ENCODE measurements at places on chromosomes 5 and 9.

DNA sequence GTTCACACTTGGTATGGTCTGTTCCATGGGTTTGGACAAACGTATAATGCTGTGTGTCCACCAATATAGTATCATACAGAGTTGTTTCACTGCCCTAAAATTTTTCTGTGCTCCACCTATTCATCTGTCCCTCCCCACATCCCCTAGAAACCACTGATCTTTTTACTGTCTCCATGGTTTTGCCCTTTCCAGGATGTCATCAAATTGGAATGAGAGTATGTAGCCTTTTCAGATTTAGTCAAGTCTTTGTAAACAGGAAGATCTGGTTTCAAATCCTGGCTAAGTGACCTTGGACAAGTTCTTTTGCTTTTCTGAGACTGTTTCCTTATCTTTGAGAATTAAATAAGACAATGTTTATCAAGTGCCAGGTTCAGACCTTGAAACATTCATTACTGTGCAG, 13.2 kb upstream of the LVRN start:
- DNase-seq: no peak

DNA sequence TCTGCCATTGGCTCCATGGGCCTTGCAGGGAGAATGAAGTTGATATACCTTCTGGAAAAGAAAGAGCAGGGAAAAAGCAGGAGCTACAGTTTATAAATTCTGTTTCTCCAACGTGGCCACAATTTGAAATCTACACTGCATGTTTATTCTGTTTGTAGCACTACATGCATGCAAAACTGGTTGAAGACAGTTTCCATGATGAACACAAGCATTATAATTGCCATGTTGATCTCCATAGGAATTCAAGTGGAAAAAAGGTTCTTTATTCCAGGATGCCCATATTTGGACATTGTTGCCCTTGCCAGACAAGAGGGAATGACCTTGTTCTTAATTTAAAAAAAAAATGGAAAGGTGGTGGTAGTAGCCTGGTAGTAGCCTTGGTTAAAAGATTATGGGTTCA, 69.2 kb upstream of the PALM2AKAP2 start:
- no peak for DNase-seq

DNA sequence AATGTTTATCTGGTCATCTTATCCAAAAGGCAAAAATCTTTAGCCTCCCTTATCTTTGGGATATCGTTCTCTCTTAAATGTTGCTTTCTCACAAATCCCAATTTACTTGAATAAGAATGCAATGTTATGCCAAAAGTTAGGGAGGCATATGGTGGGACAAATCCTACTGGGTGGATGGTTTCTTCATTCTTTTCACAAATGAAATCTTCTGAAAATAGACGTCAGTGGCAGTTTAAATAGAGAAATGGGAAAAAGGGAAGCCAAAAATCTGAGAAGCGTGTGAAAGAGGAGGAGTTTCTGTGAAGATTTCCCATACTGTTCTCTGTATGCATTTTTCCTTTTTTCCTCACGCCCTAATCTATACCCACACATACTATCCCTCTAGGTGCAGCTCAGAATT, 2.5 kb upstream of the PCDHAC1 start:
- peak; percentile 11 for DNase-seq

DNA sequence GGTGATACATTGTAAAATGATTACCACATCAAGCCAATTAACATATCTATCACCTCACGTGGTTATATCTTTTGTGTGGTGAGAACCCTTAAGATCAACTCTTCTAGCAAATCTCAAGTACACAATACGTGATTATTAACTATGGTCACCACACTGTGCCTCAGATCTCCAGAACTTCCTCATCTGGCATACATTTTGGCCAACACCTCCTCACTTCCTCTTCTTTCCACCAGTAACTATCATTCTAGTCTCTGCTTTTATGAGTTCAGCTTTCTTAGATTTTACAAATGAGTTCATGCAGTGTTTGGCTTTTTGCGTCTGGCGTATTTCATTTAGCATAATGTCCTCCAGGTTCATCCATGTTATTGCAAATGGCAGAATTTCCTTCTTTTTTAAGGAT, 35.8 kb downstream of the PRKACG start:
- no peak for DNase-seq

DNA sequence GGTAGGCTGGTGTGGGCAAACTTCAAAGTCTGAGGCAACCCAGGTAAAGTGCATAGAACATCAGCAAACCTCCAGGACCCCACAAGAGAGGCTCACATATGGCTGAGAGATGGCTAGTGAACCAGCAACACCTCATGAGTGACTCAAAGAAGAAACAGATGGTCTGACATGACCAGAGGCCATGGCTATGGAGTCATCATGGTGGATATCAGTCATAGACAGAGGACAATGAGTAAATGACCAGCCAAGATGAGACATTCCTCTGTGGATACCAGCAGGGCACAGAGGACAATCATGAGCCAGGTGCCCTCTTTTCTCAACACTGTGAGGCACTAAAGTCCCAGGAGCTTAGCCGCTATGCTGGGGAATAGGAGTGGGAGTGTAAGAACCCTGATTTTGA, 180.8 kb downstream of the RASEF start:
- DNase-seq: no peak

- peak; percentile 54 for DNase-seq
These were observed 177.5 kb downstream of the ZDHHC21 start for GRCh38 chr9:14515571-14516198.

DNA sequence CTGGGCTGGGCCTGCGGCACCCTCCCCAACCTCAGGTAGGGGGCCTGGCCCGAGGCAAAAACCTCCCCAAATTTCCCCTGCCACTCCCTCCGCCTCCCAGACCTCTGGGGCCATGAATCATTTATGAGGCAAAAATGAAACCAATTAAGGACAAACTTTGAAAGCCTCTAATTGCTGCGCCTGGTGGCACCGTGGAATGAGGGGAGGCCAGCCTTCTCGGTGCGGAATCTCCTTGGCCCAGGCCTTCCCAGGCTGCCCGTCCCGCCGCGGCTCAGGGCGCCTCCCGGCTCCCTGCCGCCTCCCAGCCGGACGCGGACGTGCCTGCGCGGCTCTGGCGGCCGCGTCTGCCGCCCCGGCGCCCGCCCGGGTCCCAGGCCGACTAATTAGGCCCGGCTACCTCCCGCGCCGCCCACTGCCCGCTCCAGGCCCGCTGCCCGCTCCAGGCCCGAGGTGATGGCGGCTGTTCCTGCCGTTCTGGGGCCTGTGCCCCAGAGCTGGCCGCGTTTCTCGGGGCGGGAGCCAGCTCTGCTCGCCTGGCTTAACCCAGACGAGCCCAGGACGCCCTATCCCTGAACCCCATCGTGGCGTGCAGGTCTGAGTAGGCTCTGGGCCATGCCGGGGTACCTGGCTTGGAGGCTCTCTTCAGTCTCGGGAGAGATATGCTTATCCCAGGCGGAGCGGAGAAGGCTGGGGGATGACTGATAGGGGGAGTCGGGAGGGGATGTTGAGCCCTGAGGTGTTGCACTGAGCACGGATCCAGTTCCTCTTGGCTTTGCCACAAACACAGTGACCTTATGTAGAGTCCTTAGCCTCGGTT, 20.1 kb downstream of the CXXC5 start:
- peak; percentile 47 for DNase-seq

DNA sequence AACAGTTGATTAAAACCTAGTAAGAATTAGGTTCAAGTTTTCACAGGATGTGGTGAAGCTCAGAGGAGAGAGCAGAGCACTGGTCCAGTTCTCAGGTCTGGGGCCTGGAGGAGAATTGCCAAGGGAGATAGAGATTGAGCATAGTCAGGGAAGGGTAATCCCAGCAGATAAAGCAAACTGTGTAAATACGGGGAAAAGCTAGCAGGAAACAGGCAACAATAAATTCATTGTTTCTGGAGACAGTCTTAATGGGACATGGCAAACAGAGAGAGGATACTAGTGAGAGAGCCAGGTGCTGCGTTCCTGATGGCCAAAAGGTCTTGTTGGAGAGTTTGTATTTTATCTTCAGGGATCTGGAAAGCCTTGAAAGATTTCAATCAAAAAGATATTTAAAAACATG, 333.0 kb downstream of the PDE4D start:
- no peak for DNase-seq

DNA sequence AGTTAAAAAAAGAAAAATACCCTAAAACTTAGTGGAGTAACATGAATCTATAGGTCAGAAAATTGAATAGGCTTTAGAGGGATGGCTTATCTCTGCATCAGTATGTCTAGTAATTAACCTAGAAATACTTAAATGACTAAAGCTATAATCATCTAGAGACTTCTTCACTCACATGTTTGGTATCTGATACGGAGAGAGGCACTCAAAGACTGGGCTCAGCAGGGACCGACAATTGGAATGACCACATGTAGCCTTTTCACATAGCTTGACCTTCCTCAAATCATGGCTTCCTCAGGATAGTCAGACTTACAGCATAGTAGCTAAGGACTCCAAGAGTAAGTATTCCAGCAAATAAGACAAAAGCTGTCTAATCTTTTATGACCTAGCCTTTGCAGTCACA, 105.3 kb upstream of the RORB start:
- no peak for DNase-seq

DNA sequence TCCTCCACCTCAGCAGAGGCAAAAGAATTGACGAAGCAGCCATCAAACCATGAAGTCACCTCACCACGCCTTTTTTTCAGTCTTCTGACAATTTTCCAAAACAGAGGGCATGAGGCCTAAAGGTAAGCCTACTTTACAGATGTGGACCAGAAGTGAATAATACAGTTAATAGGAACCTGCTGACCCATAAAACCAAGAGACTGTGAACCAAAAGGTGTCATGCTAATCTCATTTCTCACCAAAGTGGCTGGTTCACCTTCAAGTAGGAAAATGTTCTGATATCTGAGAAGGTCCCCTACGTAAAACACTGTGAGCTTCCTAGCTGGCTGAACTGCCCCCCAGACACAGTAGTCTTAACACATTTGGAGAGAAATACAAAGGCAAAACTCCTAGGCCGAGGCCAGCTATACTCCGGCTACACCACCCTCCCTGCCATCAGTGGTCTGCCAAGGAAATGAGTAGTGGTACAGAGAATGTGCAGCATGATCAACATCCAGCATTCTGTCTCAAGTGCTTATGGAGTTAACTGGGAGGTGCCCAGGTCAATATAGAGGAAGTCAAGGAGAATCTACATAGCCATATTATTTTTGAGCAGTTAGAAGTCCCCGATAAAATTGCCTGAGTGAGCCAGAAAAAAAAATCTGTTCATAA, 19.3 kb upstream of the F2RL2 start:
- peak; percentile 80 for DNase-seq

- peak; percentile 64 for DNase-seq
These were observed 4.6 kb downstream of the SIT1 start for GRCh38 chr9:35646153-35646532.

- no peak for DNase-seq
These were observed 478.5 kb downstream of the RAB3C start for GRCh38 chr5:59061377-59061776.

- no peak for DNase-seq
These were observed 21.1 kb downstream of the AQP7 start for GRCh38 chr9:33381231-33381791.

DNA sequence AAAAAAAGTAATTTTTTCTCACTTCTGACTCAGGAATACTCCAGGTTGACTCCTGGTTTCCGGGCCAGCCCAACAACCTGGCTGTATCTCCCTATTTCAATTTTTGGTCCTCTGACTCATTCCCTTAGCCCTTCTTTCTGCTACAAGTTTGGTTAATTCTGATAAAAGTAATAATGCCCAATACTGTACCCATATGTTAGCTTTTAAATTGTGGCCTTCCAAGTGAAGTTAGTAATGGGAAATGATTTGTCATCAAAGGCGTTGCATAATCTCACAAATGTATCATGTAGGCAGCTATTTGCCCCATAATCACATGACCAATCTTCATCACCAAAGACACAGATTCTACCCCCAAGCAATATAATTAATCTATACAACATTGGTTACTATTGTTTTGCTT, 31.1 kb upstream of the BNC2 start:
- DNase-seq: no peak

DNA sequence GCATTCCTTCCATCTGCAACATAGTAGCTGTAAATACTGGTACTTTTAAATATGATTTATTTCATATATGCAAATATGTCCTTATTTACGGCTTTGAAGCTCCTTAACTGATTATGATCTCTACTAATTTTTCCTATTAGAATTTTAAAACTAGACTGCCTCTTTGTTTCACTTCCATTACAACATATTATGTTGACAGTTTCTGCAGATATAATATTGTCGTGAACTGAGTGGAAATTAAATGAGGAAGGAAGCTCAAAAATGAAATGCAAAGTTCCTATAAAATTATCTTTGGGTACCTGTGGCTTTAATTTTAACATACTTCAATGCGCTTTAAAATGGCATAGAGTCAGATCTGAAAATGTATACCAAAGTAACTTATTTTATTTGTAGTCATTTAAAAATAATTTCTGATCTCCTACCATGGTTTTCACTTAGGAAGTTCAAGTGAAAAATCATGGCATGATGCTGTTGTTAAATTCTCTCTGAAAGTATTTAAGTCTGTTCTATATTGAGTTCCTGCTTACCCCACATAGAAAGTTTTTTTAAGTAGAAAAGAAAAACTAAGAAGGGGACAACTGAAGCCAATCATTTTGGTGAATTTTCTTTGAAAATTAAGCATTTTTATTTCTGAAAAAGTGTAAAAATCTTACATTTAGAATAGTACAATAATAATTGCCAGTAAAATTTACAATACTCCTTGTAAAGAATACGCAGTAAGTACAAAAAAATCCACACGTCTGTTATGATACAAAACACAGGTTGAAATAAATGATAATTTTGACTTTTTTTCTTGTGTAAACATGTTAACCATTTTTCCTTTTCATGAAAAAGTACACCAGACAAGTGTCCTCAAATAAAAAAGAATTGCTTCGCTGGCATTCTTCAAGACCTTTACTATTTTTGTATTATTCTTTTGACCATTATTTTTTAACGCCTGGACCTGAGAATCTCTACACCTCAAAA, 2.6 kb downstream of the FOXD1 start:
- DNase-seq: no peak

GRCh38 chr9:76629205-76629990, 134.8 kb upstream of the PCA3 start:
- no peak for DNase-seq

- no peak for DNase-seq
These were observed 231.0 kb downstream of the RAB3C start for GRCh38 chr5:58813855-58814254.

DNA sequence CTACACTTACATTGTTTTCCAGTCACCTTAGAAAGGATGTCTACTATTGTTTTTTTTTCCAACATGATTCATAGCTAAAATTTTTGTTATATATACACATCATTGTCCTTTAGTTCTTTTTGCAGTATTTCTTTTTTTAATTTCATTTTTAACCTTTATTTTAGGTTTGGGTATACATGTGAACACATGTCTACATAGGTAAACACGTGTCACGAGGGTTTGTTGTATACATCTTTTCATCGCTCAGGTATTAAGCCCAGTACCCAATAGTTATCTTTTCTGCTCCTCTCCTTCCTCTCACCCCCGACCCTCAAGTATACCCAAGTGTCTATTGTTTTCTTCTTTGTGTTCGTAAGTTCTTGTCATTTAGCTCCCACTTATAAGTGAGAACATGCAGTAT, 19.0 kb downstream of the IFNA5 start:
- DNase-seq: no peak

- no peak for DNase-seq
These were observed 20.0 kb downstream of the PCDH1 start for GRCh38 chr5:141858079-141858765.

GRCh38 chr5:132006331-132007120, 4.9 kb downstream of the ACSL6 start:
- peak; percentile 69 for DNase-seq

Measured in cerebellar cortex (tissue), 1 donor.